ENCODE measurements at places on chromosomes 5 and 9. TPM values are rescaled to one million over a fixed set of nuclear protein-coding genes. Genes with fewer than 3 reads are reported as not detected.

DNA sequence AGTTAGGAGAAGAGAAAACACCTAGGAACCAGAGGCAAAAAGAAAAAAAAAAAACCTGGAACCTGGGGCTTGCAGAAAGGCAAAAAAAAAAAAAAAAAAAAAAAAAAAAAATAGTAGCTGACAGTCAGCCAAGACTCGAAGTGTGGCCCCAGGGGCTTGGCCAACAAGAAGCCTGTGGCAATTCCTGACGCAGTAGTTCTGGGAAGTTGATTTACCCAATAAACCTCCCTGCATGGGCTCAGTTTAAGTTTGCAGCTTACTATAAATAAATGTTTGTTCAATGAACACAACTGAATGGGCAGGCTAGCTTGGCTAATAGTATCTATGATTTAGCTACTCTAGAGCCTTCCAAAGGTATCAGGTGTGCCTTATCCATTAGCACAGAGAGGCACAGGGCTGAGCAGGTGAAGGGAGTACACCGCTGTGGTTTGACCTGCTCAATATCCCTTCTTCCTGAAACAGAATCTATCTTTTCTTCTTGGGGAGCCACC is 21.3 kb upstream of the GLRX start:
- DNase-seq = peak; percentile 86

DNA sequence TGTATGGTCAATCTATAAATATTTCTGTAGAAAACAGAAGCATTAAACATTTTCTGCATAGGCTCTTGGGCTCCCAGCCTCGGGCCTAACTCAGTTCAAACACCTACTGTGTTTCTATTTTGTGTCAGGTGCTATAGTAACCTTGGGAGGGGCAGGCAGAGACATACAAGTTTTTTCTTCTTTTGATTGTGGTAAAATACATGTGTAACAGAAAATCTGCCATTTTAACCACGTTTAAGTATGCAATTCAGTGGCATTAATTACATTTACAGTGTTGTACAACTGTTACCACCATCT is 40.8 kb upstream of the FOXE1 start:
- no peak for DNase-seq

- no peak for DNase-seq
These were observed 82.8 kb downstream of the COL5A1 start for GRCh38 chr9:134724202-134724911.

- no peak for DNase-seq
These were observed 542.0 kb upstream of the TRPC7 start for GRCh38 chr5:136907371-136907770.

- no peak for DNase-seq
These were observed 4.6 kb downstream of the DCANP1 start for GRCh38 chr5:135442431-135443160.

DNA sequence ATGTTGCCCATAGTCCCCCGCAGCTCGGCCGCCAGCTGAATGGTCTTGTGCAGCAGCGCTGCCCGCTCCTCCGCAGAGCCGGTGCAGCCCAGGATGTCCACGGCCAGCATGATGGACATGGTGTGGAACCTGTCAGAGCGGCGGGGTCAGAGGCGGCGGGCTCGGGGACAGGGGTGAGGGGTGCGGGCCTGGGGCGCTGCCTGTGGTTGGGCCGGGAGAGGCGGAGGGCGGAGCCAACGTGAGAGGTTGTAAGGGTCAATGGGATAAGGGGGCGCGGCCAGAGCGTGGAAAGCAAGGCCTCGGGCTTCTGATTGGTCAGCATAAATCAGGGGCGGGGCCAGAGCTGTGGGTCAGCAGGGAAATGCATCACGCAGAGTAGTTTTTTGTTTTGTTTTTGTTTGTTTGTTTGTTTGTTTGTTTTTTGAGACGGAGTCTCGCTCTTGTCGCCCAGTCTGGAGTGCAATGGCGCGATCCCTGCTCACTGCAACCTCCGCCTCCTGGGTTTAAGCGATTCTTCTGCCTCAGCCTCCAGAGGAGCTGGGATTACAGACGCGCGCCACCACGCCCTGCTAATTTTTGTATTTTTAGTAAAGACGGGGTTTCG is 6.8 kb upstream of the TOR2A start:
- no peak for DNase-seq

GRCh38 chr5:103472265-103472664 is 90.3 kb downstream of the NUDT12 start:
- DNase-seq = no peak

DNA sequence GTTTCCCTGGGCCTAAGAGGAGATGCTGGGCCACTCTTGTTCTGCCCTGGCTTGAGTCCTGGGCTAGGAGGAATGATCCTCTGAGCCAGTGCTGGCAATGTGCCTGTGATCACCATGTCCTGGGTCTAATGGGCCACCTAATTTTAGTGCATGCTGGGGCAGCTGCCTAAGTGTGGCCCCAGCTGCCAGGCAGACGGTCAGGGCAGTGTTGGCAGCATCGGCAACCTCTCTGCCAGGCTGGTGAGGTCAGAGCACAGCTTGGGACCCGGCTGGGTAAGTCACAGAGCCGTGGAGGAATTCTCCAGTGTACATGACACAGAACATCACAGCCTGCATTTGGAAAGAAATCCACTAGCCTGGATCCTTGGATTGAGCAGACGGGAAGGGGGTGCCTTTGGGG is 21.4 kb upstream of the PITX1 start:
- DNase-seq = no peak

DNA sequence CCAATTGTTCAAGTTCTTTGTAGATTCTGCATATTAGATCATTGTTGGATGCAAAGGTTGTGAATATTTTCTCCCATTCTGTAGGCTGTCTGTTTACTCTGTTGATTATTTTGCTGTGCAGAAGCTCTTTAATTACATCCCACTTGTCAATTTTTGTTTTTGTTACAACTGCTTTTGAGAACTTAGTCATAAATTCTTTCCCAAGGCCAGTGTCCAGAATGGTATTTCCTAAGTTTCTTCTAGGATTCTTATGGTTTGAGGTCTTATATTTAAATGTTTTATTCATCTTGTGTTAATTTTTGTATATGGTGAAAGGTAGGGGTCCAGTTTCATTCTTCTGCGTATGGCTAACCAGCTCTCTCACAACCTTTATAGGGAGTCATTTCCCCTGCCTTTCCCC is 116.5 kb downstream of the CPLANE1 start:
- DNase-seq = no peak

DNA sequence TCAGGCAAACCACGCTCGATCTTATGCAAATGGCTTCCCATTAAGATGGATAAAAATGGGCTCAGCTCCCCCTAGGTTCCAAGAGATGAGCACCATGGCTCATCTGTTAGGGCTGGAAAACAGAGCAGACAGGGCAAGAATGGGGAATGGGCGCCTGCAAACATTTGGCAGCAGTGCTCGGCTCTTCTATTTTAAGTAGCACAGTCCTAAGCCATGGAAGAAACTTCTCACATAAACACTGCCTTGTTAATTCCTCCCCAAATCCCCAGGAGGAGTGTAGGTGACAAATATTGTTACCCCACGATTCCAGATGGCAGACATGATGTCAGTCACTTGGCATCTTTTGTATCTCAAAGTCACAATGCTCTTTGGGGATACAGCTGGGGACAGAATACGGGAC is 221.8 kb downstream of the ICE1 start:
- DNase-seq = no peak

DNA sequence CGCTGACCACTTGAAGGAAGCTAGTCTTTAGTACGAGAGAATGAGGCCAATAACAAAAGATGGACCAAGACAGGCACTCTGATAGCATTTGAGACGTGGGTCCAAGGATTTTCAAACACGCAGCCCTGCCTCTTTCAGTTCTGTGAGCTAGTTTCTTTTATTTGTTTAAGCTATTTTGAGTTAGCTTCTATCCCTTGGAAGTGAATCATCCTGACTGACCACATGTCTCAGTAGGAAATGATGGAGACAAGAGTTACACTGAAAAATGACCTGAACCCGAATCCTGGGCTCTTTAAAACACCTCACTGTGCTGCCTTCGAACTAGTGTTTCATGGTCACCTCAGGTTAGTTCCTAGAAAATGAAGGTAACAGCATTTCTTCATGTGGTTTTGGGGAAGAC is 9.9 kb downstream of the TEK start:
- DNase-seq = peak; percentile 51

- DNase-seq = no peak
These were observed 52.3 kb upstream of the ICE1 start for GRCh38 chr5:5370059-5370774.

DNA sequence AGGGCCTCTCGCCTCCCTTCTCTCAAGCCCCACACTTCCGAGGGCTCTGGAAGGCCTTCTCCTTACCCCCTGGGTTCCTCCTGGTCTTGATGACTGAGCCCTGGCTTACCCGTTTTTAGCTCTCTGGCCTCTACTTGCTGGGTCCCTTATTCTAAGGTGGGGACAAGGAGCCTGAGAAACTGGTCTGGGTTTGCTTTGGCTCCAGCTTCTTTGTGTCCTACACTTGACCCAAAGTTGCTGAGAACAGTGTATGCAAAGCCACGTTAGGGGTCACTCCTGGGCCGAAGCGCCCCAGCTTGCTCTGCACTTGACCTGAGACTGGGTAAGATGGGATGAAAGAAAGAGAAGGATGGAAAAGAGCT is 788 bp downstream of the ZNF346 start:
- no peak for DNase-seq

DNA sequence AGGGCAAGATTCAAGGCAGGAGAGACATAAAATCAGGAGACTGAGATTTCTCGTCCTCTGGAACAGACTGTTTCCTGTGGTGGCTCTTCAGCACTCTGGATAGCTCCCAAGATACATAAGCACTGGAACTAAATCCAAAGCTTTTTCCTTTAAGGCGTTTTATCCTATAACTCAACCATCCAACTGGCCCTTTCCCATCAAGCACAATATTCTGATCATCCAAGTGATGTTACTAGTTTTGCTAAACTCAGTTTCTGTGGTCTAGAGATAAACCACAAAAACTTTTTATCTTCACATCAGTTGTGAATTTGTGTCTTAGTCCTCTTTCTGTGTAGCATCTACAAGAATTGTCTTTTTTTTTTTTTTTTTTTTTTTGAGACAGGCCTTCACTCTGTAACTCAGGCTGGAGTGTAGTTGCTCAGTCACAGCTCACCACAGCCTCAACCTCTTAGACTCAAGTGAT is 299.4 kb downstream of the COX7C start:
- peak; percentile 47 for DNase-seq

- DNase-seq = peak; percentile 95
These were observed 105.9 kb downstream of the DPYSL3 start for GRCh38 chr5:147403651-147404640.

GRCh38 chr9:92482805-92483204 is 499 bp upstream of the ASPN start:
- no peak for DNase-seq

- no peak for DNase-seq
These were observed 138.8 kb downstream of the TRPM6 start for GRCh38 chr9:74748966-74749365.

- DNase-seq = no peak
These were observed 136.9 kb upstream of the PRR16 start for GRCh38 chr5:120327180-120327579.

DNA sequence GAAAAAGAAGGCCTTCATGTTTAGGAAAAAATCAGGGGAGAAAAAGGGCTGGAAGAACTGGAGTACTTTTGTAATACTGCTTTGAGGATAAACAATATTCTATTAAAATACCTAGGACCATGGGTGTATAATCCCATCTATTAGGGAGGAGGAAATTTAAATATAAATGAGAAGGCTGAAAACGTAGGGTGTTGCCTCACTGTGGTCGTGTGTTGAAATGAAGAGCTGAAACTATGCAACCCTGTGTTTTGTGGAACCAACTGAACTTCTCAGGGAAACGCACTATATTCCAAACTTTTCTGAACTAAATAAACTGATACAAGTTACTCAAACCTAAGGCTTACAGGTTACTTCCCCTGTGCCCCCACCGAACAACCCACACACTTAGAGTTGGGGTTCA is 4.5 kb upstream of the CNTLN start:
- no peak for DNase-seq

- no peak for DNase-seq
These were observed 271.9 kb downstream of the OSTF1 start for GRCh38 chr9:75360252-75360651.

DNA sequence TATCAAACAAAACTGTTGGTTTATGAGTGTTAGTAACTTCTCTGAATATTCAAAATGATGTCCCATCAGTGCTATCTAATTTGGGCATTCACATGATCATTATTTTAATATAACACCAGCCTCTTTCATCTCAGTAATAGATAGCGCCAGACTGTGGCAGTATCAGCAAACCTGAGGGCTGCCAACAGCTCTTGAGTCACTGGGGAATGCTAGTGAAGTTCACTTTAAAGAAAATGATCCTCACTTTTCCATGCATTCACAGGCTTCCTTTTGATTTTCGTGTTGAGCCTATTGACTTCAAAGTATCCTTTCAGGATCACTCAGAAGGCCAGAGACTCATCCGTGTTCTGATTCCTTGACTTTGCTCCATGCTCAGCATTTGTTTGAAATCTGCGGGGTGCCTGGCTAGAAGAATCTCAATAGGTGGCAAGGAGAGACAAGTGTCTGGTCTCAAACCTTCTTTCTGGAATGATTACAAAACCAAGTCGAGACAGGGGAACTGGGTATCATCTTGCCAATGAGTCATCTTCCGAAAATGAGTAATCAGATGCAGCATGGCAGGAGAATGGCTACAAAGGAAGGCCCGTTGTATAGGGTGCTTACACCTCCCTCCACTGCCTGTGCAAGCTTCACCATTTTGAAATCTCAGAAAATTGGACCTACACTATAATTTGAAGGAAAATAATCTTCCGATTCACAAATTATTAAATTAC is 509.1 kb downstream of the RASEF start:
- peak; percentile 86 for DNase-seq

DNA sequence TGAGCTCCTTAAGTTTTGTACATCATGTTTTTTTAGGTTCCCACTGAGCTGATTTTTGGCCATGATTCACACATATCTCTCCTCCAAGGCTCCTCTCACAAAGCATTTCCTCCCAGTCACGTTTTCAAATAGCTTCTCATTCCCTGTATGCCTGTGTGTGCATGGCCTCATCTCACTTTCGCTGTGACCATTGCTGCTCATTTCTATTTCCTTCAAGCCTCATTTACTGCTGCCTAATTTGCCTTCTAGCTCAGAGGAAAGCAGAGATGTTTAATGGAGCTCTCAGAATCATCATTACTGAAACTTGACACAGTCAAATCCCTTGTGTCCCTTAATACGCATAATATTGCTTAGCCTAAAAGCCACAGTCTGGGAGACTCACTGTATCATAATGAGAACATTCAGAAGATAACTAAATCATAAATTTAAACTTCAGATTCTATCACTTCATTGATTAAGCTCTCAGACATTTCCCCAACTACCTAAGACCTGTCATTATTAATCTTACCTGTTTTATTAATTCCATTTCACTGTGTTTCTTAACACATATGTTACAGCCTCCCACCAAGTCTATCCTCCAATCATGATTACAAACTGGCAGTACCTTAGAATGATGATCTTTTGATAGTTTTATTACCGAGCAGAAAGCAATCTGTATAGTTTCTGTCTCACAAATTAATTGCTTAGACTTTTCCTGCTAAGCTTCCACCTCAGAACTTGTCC is 278.3 kb upstream of the PTGER4 start:
- peak; percentile 21 for DNase-seq

Gene FKTN
- total RNA-seq = 38.3 TPM

Gene PIK3R1
- 124 TPM for total RNA-seq

Gene IFNA13
- not detected for total RNA-seq

Gene IRGM
- not detected for total RNA-seq

Gene CCDC171
- total RNA-seq = 1.8 TPM

Gene CETN3
- 24.8 TPM for total RNA-seq

Gene SLC27A4
- total RNA-seq = 18.8 TPM

Gene CHSY3
- 0.82 TPM for total RNA-seq

Gene GPX8
- 38.8 TPM for total RNA-seq

Gene INSL4
- total RNA-seq = not detected

Measured in MCF 10A (cell line).